ENCODE measurements at places on chromosomes 13 and 19.

- no peak for DNase-seq
These were observed 1.4 kb downstream of the HNRNPM start for GRCh38 chr19:8446061-8446709.

DNA sequence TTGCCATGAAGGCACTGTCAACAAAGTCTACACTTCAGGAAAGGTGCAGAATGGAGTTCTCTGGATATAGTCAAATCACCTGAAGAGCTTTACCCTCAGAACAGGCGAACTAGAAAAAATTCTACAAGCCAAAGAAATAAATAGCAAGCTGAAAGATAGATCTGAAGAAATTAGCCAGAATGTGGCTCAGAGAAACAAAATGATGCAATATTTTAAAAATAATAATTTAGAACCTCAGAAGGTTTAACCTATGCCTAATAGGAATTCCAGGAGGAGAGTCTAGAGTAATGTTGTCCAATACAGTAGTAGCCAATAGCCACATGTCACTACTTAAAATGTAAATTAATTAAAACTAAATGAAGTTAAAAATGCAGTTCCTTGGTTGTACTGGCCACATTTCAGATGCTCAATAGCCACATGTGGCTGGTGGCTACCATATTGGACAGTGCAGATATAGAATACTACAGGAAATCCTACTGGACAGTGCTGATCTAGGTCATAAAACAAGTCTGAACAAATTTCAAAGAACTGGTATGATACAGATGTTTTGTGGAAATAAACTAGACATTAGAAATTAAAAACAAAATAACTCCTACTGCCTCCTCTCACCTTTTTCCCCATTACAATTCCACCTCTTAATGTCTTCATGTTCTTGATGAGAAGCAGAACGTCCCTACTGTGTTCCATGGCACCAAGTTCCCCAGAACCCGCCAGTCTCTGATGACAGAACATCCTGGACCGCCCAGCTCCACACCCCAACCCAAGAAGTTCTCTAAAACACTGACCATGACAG is 679 bp upstream of the CDADC1 start:
- no peak for DNase-seq

- DNase-seq: no peak
These were observed 41.1 kb downstream of the GPR12 start for GRCh38 chr13:26719356-26719945.

DNA sequence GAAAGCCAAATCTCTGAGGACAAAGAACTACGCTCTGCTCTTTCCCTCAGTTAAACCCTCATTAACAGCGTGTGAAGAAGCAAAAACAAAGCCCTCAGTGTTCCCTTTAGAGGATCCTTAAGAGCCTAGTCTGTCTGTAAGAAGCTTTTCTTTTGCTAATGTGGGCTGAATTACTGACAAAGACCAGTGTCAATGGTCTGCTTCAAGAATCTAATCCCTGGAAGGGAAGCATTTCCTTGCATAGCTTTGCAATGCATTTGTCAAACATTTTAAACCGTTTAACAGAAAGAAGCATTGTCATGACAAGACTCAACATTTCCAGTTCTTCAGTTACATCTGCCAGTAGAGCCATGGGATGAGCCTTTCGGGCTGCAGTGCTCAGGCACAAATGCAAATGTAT is 64.9 kb downstream of the EDNRB start:
- DNase-seq: no peak

- no peak for DNase-seq
These were observed 8.9 kb upstream of the TPM4 start for GRCh38 chr19:16067205-16067938.

DNA sequence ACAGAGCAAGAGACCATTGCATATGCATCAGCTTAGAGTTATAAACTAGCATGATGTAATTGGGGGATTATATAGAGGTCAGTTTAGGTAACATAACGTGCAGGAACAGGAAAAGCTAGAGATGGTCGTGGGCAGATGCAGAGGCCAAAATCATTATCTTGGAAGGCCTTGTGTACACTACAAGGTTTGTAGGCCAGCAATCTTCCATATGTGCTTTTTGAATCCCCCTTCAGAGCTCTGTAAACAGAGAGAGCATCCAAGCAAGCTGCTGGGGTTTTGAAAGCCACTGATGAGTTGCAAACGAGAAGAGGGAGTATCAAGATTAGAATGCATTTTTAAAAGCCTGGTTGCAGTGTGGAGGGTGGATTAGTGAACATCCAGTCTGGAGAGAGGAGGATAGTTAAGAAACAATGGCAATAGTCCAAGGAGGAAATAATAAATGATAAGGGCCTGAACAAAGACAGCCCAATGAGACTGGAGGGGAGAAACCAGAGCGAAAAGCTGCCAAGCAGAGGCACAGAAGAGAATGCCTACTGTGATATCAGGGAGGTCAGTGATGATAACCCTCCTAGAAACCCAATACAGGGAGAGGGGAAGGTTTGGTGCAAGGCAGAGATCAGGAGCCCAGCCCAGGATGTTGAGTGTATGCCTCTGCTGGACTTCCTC is 109.6 kb downstream of the ZAR1L start:
- no peak for DNase-seq

DNA sequence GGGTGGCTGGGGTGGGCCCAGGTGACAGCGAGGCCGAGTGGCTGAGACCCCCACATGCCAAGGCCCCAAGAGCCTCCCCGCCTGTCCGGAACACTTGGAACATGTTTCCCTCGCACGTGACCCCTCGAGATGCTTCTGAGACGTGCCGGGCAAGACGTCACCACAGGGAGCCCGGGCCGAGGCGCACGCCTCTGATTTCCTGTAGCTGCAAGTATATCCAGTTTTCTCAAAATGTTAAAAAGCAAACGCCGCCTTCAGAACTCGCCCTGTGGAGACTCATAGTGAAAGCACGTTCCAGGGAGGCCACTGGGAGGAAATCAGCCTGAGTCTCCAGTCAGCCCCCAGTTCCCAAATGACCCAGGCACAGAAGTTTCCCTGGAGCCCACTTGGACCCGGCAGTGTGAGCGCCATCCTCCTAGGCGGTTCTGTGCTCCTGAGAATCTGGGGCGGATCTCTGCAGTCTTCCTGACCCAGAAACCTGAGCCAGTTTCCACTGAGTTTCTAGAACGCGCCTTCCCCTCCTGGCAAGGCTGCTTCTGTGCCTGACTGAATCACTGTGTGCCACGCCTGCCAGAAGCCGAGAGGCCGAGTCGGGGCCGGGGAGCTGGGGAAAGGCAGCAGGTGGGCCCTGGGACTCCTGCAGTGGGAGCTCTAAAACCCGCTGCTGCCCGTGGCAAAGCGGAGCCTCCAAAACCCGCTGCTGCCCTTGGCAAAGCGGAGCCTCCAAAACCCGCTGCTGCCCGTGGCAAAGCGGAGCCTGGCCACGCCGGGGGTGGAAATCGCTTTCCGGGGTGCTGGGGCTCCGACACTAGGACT is 179.3 kb downstream of the KDM4B start:
- no peak for DNase-seq

DNA sequence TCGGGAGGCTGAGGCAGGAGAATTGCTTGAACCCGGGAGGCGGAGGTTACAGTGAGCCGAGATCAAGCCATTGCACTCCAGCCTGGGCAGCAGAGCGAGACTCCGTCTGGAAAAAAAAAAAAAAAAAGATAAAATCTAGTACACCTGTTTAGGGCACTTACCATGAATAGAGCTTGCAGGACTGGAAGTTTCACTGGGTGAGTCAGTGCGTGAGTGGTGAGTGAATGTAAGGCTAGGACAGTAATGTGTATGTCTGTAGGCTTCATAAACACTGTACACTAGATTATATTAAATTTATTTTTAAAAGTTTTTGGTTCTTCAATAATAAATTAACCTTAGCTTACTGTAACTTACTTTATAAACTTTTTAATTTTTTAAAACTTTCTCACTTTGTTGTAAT is 22.9 kb downstream of the PPP5C start:
- DNase-seq: no peak

DNA sequence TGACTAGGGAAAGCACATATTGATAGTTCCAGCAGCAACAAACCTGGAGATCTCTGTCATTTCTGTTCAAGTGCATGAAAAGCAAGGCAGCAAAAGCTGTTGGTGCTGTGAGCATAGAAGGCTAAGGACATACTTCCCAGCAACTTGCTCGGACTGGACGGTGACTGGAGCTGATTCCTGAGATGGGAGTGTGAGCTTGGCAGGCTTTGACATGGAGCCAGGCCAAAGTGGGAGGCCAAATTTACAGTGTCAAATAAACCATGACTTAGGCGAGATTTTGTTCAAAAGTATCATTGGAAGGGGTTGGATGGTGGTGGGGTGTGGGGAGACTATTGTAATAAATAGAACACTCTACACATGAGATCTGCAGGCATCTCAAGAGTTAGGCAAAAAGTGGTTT is 5.9 kb upstream of the ARGLU1 start:
- DNase-seq: no peak

DNA sequence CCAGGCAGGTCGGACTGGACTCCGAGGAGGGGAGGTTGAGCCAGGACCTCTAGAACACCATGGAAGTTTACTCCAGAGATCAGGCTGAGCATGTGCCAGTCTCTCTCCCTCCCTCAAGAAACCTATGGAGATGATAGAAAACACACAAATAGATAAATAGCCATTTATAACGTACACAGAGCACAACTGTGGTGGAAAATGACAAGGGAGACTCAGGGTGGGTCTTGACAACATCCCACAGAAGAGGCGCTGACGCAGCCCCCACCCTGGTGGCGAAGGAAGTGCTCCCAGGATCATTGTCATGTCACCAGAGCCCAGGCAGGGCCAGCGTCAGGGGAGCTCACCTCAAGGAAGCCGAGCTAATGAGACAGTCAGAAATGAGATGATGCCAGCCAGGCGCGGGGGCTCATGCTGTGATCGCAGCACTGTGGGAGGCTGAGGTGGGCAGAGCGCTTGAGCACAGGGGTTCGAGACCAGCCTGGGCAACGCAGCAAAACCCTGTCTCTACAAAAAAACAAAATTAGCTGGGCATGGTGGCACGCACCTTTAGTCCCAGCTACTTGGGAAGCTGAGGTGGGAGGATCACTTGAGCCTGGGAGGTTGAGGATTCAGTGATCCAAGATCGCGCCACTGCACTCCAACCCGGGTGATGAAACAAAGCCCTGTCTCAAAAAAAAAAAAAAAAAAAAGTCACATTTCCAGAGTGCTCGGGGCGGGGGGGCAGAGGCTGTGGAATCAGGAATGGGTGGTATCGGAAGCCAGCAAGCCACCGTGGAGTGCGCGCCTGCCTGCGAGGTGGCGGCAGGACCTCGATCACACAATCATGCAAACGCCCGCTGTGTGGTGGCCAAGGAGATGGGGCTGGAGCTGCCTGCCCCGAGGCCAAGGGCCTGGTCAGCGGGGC is 178.4 kb downstream of the KDM4B start:
- no peak for DNase-seq

DNA sequence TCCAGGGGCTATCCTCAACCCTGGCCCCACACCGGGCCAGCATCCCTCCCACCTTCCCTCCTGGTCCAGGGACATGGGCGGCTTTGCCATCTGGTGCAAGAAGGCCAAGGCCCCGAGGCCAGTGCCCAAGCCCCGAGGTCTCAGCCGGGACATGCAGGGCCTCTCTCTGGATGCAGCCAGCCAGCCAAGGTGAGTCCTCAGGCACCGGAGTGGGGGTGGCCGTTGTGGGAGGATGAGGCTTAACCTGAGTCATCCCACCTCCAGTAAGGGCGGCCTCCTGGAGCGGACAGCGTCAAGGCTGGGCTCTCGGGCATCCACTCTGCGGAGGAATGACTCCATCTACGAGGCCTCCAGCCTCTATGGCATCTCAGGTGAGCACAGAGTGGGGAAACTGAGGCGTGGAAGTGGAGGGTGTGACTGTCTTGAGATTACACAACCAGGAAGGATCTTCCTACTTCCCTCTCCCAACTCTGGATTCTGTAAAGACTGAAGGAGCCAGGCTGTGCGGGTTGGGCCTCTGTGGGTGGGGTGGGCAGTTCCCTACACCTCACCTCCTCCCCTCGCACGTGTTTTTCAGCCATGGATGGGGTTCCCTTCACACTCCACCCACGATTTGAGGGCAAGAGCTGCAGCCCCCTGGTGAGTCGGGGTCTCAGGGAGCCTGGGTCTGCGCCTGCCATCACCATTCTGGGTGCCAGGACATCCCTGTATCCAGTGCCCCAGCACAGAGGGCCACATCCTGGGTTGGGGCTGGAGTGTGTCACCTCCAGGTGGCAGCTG is 3.8 kb downstream of the MVB12A start:
- DNase-seq: no peak

GRCh38 chr13:22091971-22092300 is 421.1 kb downstream of the FGF9 start:
- DNase-seq: no peak

DNA sequence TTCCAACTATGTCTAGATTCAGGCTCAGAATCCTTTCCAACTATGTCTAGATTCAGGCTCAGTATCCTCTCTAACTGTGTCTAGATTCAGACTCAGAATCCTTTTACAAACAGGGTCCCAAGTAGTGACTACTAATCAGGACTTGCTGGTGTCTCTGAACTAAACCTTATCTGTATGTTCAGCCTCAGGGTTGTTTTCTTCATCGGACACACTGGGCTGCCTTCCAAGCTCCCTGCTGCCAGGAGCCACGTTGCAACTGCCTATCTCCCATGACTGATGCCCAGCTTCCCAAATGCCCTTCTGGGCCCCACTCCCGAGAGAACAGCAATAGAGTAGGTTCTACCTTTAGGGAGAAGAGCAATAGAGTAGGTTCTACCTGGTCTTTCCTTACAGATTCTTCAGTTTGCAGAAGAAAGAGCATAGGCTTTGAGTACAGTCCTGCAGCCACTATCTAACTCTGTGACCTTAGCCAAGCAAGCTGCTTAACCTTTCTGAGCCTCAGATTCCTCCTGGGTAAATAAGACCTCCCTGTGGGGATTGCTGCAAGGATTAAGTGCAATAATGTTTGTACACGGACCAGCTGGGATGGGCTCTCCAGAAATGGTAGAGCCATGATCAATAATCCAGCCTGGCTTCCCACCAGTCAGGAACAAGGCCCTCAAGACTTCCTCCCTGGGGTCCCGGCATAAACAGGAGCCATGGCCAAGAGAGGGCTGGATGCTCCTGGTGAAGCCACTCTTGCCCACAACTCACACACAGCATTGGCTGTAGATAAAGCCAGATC is 61.5 kb downstream of the ZIC5 start:
- DNase-seq: no peak

GRCh38 chr13:113825841-113826240 is 38.0 kb downstream of the GAS6 start:
- no peak for DNase-seq

Data from stimulated activated CD8-positive, alpha-beta memory T cell treated with anti-CD3 and anti-CD28 coated beads, Interleukin-4, amount 100 ng/mL, for 1 hour (primary cell).